COR-L47 (cell line): ENCODE measurements at places on chromosomes 3 and 15.

GRCh38 chr3:178950676-178951075 is 120.9 kb downstream of the ZMAT3 start:
- DNase-seq, result no peak

GRCh38 chr3:98013411-98014267 is 21.5 kb downstream of the GABRR3 start:
- no peak for DNase-seq

DNA sequence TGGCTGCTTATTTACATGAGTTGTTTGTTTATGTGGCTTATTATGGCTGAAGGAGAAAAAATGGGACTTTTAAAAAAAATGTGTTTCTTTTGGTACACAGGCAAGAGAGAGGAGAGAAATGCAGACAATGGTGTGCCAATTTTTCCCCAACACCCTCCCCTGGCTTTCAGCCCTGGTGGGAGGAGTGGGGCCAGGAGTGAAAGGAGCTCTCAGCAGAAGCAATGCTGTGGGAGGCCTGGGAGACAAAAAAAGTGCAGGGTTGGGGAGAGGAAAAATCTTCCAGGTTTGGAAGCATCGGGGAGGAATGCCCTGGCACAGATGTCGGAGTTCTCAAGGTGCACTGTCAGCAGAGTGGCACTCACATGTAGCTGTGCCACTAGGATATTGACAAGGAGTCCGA is 117.7 kb upstream of the FOXB1 start:
- DNase-seq, result peak; percentile 30

- no peak for DNase-seq
These were observed 87.7 kb downstream of the XXYLT1 start for GRCh38 chr3:195183071-195183776.

- no peak for DNase-seq
These were observed 94.7 kb upstream of the PLXND1 start for GRCh38 chr3:129701161-129701560.

DNA sequence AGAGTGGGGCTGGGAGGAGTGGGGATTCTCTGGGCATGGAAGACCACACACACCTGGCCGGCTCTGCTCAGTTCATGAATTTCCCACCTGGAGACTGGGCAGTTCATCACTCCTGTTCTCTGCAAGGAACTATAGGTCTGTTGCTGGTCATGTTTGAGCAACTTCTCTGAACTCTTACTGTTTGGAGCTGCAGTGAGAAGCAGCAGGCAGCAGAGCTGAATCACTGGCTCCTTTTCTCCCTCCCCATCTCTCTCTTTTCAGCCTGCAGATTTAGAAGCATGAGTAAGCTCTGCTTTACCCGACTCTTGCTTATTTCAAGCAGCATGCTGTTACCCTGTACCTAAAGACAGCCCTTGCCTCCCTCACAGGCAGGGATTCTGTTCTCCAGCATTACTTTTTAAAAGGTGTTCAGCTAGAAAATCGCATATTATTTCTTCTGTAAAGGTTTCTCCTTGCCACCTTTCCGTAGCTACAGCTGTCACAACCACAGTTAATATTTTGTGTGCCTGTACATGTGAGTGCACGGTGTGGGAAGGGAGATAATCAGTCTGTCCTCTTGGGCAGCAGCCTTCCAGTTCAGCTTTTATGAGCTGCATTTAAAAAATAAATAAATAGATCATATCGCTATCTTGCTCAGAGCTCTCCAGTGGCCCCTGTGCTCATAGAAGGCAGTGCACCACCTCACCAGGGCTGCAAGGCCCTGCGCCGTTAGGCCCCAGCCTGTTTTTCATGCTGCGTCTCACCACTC is 131.6 kb downstream of the CHCHD6 start:
- DNase-seq, result no peak

DNA sequence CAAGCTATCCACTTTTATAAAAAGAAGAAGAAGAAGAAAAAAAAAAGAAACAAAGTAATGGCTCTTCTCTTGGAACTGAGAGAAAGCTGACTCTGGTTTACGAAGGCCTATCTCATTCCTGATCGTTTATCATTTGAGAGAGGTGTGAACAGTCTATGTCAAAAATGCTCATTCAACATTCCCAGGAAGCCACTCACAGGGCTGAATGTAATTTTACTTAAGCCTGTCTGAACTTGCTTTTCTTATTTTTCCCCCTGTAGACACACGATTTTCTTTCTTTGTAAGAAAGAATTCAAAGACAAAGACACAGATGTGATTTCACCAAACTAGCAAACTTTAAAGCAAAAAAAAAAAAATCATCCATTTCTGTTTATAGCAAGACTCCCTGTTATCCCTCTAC is 805.8 kb downstream of the FHIT start:
- DNase-seq, result no peak

- DNase-seq, result peak; percentile 27
These were observed 8.8 kb downstream of the ADPRH start for GRCh38 chr3:119588112-119588511.

- DNase-seq, result no peak
These were observed 47.3 kb downstream of the ITGA11 start for GRCh38 chr15:68384451-68385239.

- peak; percentile 48 for DNase-seq
These were observed 36.8 kb upstream of the TSPAN3 start for GRCh38 chr15:77107531-77108355.

GRCh38 chr3:58497097-58497496 is 5.2 kb downstream of the KCTD6 start:
- no peak for DNase-seq

GRCh38 chr3:32379831-32380500 is 11.7 kb upstream of the CMTM7 start:
- DNase-seq, result no peak

GRCh38 chr3:47669026-47669749 is 90.5 kb upstream of the CSPG5 start:
- DNase-seq, result no peak
